ENCODE measurements at places on chromosomes 4 and X. TPM values are rescaled to one million over a fixed set of nuclear protein-coding genes. Genes with fewer than 3 reads are reported as not detected.

- H3K27me3 ChIP-seq: no peaks in the 10 kb centered on the region
- H3K27ac ChIP-seq: no peak overlapping the region
- H3K4me1 ChIP-seq: peaks cover under 1% of the 10 kb centered on the region
- H3K4me3 ChIP-seq: no peak overlapping the region
- no peak for DNase-seq
Measured at GRCh38 chr4:173008436-173008835, 160.2 kb upstream of the GALNT7 start.

GRCh38 chr4:41098093-41099048 lies 116.0 kb downstream of the APBB2 start:
- H3K4me1 ChIP-seq: peaks cover 21% of the 10 kb centered on the region
- no peaks in the 10 kb centered on the region for H3K27me3 ChIP-seq
- no peak overlapping the region for H3K4me3 ChIP-seq

- DNase-seq: no peak
- no peaks in the 10 kb centered on the region for H3K36me3 ChIP-seq
- H3K4me3 ChIP-seq: no peak overlapping the region
- no peaks in the 10 kb centered on the region for H3K4me1 ChIP-seq
Measured at GRCh38 chrX:110391086-110391485, 32.4 kb downstream of the RTL9 start.

GRCh38 chr4:47213106-47213505 lies 181.7 kb downstream of the GABRB1 start:
- no peaks in the 10 kb centered on the region for H3K4me1 ChIP-seq
- no peak overlapping the region for H3K4me3 ChIP-seq
- H3K36me3 ChIP-seq: no peaks in the 10 kb centered on the region
- no peak for DNase-seq

DNA sequence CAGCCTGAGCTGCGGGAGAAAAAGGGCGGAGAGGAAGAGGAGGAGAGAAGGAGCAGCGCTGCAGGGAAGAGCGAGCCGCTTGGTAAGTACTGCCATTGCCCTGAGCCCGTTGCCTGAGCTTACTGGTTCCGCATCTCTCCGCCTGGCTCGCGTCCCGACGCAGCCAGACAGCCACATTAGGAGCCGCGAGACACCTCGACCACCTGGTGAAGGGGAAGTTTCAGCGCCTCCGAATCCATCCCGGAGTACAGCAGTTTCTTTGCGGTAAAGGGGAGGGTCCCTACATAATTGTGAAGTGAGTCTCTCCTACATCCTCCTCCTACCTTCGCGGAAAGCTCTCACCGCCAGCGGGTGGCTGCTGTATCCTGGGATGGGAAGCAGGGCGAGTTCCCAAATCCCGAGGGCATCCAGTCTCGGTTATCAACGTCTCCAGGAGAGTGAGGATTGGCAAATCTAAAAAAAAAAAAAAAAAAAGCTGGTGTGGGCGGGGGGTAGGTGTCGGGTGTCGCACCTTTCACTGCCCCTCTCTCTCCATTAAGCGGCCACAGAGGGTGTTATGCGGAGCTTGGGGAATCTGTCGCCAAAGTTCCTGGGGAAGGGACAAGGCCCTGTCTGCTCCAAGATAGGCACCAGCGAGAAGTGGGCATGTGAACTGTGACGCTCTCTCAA lies 7.9 kb downstream of the TBX22 start:
- H3K36me3 ChIP-seq: no peaks in the 10 kb centered on the region
- no peak overlapping the region for H3K4me3 ChIP-seq
- no peak overlapping the region for H3K27ac ChIP-seq

DNA sequence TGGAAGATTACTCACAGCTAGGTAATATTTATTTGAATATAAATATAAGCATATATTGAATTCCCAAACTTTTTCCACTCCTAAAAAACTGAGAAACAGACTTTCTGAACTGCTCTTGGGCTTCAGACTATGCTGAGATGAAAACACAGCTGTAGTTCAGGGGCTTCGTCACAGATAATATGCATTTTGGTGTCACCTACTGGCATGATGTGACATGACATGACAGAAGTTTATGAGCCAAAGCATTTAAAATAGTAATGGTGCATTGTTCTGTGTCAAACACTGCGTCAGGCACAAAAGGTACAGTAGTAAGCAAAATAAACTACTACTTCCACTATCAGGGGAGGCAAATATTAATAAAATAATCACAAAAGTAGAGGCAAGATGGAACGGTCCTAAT lies 171.3 kb downstream of the BTC start:
- no peak overlapping the region for H3K27ac ChIP-seq
- no peaks in the 10 kb centered on the region for H3K36me3 ChIP-seq
- no peak overlapping the region for H3K4me3 ChIP-seq
- no peak for DNase-seq
- H3K27me3 ChIP-seq: no peaks in the 10 kb centered on the region

DNA sequence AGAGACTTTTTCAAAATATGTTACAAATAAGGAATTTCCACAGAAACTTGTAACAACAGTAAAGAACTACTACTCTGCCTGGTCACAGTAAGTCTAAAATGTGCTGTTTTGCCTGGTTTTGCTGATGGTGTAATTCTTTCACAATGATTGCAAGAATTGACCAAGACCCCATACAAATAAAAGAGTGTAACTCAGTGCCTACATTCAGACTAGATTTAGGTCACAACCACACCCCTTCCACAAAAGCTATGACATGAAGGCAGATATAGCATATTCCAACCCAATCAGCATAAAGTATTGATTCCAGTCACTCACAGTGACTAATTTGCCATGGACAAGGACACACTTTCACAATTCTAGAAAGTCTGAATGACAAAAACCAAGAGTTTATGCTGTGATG lies 53.7 kb upstream of the TMPRSS11F start:
- no peaks in the 10 kb centered on the region for H3K27me3 ChIP-seq
- H3K4me1 ChIP-seq: no peaks in the 10 kb centered on the region
- H3K4me3 ChIP-seq: no peak overlapping the region
- H3K36me3 ChIP-seq: no peaks in the 10 kb centered on the region
- DNase-seq: no peak
- H3K27ac ChIP-seq: no peak overlapping the region

- DNase-seq: no peak
- peaks cover 54% of the 10 kb centered on the region for H3K4me1 ChIP-seq
- H3K36me3 ChIP-seq: no peaks in the 10 kb centered on the region
- no peak overlapping the region for H3K27ac ChIP-seq
- H3K27me3 ChIP-seq: no peaks in the 10 kb centered on the region
Measured at GRCh38 chr4:139915037-139915436, 238.9 kb downstream of the MAML3 start.

GRCh38 chr4:121706595-121707021 lies 9.8 kb upstream of the ANXA5 start:
- no peaks in the 10 kb centered on the region for H3K36me3 ChIP-seq
- H3K27ac ChIP-seq: no peak overlapping the region
- no peaks in the 10 kb centered on the region for H3K27me3 ChIP-seq
- DNase-seq: no peak
- no peak overlapping the region for H3K4me3 ChIP-seq
- H3K4me1 ChIP-seq: peaks cover 3% of the 10 kb centered on the region

- H3K36me3 ChIP-seq: no peaks in the 10 kb centered on the region
- DNase-seq: no peak
- no peak overlapping the region for H3K27ac ChIP-seq
- H3K4me1 ChIP-seq: no peaks in the 10 kb centered on the region
- no peak overlapping the region for H3K4me3 ChIP-seq
- no peaks in the 10 kb centered on the region for H3K27me3 ChIP-seq
Measured at GRCh38 chrX:2261831-2262667, 238.7 kb downstream of the DHRSX start.

GRCh38 chr4:99861120-99861905 lies 32.9 kb downstream of the LAMTOR3 start:
- no peak for DNase-seq
- no peaks in the 10 kb centered on the region for H3K4me1 ChIP-seq
- H3K4me3 ChIP-seq: no peak overlapping the region
- no peaks in the 10 kb centered on the region for H3K27me3 ChIP-seq

GRCh38 chr4:97548186-97548585 lies 595.1 kb downstream of the STPG2 start:
- no peak overlapping the region for H3K27ac ChIP-seq
- no peaks in the 10 kb centered on the region for H3K27me3 ChIP-seq
- H3K4me1 ChIP-seq: no peaks in the 10 kb centered on the region
- H3K36me3 ChIP-seq: no peaks in the 10 kb centered on the region
- H3K4me3 ChIP-seq: no peak overlapping the region

GRCh38 chr4:123744664-123745290 lies 348.2 kb downstream of the SPRY1 start:
- H3K4me3 ChIP-seq: no peak overlapping the region
- H3K36me3 ChIP-seq: no peaks in the 10 kb centered on the region
- DNase-seq: peak; percentile 72

KCNIP4 gene
- 2.3 TPM for total RNA-seq

NDST3 gene
- total RNA-seq: not detected

STIM2 gene
- 21.4 TPM for total RNA-seq

Data from adrenal gland (tissue), 19 donors.